Endothelial cell of umbilical vein (primary cell): ENCODE measurements at places on chromosomes 5 and 9. TPM values are rescaled to one million over a fixed set of nuclear protein-coding genes. Genes with fewer than 3 reads are reported as not detected.

DNA sequence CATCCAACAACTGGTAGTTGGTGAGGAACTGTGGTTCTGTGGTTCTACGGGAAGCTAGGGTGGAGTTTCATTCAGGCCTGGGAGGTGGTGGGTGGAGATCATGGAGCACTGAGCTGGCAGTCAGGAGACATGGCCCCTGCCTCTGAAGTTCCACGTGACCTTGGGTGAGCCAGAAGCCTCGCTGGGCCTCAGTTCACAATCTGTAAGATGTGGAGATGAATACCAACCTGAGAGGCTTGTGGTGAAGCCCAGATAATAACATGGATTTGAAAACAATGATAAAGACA is 177.9 kb downstream of the MACROH2A1 start:
- no peak for DNase-seq

DNA sequence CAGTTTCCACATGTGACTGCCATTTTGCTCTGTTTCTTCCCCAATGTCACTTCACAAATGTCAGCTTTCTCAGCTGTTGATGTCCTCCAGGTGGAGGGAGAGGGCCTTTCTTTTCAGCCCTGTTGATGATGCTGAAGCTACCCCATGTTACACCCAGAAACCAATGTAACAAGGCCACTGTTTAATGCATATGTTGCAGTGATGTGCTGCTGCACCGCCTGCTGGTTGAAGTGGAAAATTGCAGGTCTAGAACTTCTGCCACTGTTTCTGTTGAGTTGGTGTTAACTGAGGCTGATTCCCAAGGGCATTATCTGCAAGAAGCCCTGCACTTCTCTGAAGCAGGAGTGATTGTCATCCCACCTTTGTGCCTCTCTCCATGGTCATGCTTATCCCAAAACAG is 428.4 kb downstream of the KDM4C start:
- peak; percentile 22 for DNase-seq

GRCh38 chr9:106860721-106861639 is 2.0 kb upstream of the ZNF462 start:
- DNase-seq, result peak; percentile 54

DNA sequence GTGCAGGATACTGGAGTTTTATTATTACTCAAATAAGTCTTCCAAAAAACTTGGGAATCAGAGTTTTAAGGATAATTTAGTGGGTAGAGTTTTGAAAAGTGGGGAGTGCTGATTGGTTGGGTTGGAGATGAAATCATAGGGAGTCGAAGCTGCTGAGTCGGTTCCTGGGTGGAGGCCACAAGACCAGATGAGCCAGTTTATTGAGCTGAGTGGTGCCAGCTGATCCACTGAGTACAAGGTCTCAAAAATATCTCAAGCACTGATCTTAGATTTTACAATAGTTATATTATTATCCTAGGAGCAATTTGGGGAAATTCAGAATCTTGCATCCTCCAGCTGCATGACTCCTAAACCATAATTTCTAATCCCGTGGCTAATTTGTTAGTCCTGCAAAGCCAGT is 804.9 kb upstream of the SEMA6A start:
- DNase-seq, result no peak

DNA sequence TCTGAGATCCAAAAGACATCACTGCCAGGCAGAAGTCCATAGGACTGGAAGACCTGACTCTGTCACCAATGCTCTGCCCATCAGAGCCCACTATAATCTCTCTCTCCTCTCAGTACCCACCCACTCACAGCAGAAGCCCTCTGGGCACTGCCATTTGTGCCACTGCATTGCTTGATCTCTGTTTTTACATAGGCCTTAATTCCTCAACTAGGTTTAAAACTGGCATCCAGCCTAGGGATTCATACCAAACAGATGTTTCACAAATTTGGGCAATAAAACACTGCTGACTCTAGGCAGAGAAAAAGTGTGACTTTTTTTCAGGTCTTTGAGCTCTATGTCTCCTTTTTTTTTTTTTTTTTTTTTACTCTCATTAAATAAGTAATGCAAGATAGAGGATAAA is 91.1 kb upstream of the RANBP3L start:
- no peak for DNase-seq

DNA sequence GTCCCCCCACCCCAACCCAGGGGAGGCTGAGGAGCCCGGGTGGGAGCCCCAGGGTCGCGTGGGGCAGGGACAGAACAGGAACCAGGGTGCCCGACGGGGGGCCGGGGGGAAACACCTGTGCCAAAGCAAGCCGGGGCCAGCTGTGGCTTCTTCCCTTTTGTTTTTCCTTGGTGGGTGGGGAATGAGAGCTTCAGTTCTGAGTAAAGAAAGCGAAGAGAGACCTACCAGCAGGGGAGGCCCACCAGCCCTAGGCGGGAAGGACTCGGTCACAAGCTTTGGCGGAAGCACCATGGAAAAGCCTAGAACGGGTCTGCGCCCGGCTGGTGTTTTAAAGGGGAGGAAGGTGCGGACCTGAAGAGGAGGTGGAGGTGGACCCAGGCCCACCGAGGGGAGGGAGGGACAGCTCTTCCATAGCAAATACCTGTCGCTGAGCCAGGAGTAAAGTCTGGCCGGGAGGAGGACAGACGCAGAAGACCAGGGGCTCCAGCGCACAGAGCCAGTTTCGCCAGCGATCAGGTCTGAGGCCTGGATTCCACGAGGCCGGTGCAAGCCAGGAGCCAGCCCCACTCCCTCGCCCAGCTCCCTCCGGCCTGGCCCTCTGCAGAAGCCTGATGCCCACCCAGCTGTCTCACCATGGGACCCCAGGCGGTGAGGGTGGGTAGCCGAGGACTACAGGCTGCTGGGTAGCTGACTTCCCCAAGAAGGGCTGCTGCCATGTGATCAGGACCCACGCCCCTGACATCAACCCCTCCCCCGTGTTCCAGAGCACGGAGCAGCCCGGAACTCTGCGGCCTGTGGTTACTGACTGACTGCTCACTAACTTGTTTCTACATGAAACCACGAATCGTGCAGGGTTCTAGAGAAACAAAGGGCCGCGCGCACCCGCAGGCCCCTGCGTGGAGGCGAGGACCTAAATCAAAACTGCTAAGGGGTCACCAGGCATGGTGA is 849 bp upstream of the MGAT1 start:
- DNase-seq, result peak; percentile 53

DNA sequence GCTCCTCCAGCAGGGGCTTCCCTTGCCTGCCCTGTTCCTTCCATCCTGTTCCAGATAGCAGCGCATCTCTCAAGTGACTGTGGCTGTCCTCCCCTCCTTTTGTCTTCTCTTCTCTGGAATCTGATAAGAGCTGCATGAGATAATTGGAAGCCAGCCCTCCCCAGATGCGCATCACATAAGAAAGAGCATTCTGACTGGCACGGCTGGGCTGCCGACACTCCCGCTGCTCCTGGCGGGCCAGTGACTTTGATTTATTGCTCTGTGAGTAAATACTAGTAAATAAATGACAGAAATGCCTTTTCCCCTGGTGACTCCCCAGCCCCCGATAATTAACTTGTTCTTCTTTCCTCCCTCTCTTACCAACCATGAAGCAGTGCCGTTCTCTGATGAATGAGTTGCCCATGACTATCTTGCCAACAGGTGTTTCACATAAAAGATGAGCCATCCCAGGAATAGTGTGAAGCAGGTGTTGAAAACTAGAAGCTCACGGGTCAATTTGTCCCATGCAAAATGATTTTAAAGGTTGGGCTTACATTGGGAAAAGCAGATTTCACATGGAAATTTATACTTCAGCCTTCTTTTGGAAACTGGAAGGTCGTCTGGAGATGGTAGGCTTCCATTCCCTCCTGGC is 212.3 kb downstream of the ERCC6L2 start:
- DNase-seq, result no peak

- DNase-seq, result peak; percentile 71
Measured at GRCh38 chr5:113806250-113806649, 292.8 kb downstream of the YTHDC2 start.

DNA sequence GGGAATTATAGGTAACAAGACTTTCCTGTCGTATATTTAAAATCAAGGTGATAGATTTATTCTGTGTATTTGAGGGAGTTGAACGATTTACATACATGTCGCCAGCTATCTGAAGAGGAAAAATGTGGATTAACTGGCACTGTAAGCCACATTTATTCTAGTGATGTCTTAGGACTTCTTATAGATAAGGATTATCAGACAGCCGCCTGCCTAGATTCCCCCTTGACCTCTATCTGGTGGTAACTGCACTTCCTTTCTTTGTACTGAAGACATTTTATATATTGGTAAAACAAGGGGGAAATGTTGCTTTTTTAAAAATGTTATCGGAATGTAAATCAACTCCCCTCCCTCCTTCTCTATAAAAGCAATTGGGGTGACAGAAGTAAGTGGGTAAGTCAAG is 39.3 kb upstream of the F2RL2 start:
- no peak for DNase-seq

- DNase-seq, result no peak
Measured at GRCh38 chr9:73349476-73349875, 197.8 kb downstream of the ANXA1 start.

- DNase-seq, result no peak
Measured at GRCh38 chr5:107477492-107477891, 193.2 kb downstream of the EFNA5 start.

DNA sequence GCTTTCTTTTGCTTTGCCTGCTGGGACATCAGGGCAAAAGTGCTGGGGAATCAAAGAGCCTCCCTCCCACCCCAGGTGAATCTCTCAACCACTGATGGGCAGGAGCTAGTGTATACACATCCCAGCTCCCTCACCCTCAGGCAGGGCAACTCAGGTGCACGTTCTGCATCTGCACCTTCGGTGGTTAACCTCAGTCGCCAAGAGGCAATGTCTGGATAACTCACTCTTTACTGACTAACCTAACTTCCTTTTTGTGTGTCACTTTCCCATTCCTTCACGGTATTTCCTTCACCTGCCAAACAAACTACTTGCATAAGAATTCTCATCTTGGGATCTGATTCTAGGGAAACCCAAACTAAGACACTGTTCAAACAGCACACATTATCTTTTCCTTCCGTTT is 26.3 kb downstream of the CNTFR start:
- no peak for DNase-seq

GRCh38 chr5:59152701-59153245 is 569.9 kb downstream of the RAB3C start:
- no peak for DNase-seq

The GCNT4 gene
- not detected in 2 replicates for total RNA-seq

The CCL21 gene
- 0.85 TPM in 1 of 2 replicates, not detected in the other for total RNA-seq

The NELFB gene
- total RNA-seq, result 70.2 and 76.1 TPM in 2 replicates

The TLR4 gene
- 38.6 and 41.7 TPM in 2 replicates for total RNA-seq

The CMYA5 gene
- 0.09 and 0.20 TPM in 2 replicates for total RNA-seq

The SLC22A4 gene
- total RNA-seq, result 4.9 and 5.4 TPM in 2 replicates

The FABP6 gene
- total RNA-seq, result not detected in 2 replicates
